ENCODE measurements at places on chromosomes 1 and 21.

GRCh38 chr1:154352581-154353459 lies 27.5 kb downstream of the ATP8B2 start:
- DNase-seq: no peak

DNA sequence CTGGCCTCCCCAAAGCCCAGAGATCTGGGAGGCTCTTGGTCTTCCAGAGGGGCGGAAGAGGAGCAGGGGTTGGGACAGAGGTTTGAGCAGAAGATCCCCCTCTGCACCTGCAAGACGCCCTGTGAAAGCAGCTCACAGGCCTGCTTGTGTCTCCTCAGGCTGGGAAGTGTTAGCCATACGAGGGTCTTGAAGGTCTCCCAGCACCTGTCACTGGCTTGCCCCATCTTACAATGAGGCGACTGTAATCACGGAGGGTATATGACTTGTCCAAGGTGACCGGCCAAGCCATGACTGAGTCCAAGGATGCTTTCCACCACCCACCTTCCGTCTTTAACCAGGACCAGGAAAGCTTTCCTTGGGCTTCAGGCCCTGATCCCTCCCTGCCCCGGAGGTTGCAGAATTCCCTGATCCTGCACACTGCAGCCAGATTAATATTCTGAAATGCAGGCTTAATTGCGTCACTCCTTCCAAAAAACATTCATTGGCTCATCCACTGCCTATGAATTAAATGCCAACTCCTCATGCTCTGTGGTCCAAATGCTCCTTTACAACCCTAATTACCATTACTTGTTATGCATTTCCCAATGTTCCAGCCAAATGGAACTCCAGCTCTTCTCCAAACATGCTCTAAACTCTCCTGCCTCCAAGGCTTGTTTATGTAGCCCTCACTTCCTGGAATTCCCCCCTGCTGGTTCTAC lies 64.0 kb downstream of the DDX20 start:
- no peak for DNase-seq

GRCh38 chr21:33374450-33375096 lies 28.6 kb upstream of the IFNGR2 start:
- no peak for DNase-seq

DNA sequence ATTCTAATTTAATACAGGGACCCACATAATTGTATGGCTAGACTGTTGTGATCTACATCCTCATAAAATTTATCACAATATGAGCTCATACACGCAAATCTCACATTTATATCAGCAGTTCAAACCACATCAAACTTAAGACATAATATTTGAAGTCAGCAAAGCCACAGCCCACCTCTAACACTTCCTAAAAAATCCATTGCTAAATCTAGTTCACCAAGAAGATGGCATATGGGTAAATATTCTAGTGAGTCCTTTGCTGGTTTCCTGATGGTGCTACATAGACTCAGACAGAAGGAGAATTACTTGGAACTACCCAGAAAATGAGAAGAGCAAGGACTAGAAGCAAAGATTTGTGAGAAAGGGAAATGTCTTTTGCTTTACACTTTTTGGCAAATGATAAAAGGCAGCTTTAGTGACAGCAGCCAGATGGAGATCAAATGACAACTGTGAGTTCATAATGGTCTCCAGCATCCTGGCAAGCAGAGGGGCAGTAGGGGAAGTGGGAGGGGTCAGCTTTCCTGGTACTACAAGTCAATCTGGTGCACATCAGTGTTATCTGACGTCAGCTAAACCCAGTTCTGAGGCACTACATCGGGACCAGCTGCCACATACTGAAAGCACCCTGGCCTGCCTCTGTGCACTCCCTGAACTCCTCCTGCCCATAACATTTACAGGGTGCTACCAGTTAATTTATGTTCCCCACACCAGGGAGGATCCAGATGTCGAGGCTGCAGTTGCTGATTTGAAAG lies 10.6 kb upstream of the GADD45A start:
- no peak for DNase-seq

DNA sequence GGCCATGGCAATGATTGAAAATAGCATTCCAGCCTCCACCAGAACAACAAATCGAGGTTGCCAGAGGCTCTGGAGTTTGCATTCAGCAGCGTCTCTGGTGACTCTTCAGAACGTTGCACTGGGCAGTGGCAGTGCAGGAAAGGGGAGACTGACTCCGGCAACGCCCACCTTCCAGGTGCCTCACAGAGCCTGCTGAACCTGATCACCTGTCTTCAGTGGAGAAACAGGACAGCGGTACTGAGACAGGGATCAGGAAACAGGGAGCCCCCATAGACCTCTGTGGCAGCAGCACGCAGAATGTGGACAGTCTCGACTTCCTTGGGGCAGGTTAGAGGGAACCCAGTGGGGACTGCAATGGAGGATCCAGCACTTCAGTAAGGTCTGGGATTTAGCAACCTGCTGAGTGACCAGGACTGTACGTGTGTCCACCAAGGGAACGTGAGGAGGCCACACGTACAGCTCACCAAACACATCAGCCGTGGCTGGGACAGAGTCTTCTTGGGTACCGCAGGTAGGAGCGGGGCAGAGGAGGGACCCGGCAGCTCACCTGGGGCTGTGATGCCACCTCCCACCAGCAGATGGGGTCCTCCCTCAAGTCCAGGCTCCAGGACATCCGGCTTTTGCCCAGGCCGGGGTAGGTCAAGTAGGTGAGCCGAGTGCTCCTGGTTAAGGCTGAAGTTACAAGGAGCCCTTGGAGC lies 128.6 kb downstream of the PRDM2 start:
- no peak for DNase-seq

GRCh38 chr1:65440915-65441314 lies 20.4 kb downstream of the LEPR start:
- DNase-seq: no peak

GRCh38 chr21:25858325-25858724 lies 123.6 kb downstream of the GABPA start:
- DNase-seq: no peak

GRCh38 chr1:65514041-65514440 lies 93.6 kb downstream of the LEPR start:
- DNase-seq: no peak

DNA sequence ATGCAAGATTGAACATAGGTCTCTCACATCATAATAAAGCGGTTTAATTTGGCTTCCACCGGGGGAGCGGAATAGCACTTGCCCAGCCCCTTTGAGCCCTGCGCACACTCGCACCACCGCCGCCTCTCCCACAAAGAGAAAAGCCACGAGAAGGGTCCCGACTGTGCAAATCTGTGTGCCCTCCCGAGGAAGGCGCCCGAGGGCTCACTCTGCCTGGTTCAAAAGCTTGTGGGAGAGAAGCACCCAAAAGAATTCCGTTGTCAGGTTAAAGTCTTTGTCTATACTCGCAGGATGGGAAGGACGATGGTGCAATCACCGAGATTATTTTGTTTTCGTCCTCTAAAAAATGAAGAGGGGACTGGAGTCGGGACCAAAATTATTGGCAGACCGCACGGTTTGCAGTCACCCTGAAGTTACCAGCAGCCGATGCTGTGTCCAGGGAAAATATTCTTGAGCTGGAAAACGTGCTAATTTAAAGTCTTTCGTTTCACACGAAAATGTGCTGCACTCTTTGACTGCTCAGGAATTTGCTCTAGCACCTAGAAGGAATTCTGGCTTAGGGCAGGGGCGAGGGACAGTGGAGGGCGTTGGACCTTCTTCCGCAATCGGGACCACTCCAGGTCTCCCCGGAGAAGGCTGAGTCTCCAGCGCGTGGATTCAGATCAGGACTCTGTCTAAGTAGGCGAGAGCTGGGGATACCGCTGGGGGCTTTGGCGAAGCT lies 6.6 kb upstream of the SIM2 start:
- DNase-seq: no peak

DNA sequence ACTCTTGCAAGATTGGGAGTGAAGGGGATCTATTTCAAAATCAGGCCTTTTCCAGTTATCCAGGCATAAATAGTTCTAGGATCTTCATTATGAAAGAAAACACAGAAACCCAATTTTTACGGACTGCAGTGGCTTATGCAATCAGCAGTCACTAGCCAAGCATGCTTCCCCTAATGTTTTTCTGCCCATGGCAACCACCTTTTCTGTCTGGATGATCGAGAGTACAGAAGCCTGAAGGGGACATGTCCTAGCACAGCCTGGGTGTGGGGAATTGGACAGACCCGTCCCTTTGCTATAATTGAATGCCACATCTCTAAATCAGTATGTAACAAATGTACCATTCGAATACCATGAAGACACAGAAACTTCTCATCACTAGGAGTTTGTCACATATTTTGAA lies 29.8 kb upstream of the NCAM2 start:
- no peak for DNase-seq

GRCh38 chr1:115641762-115642167 lies at the start of gene VANGL1:
TSS of gene VANGL1 (plus strand) at chr1:115641970. CDS start at chr1:115651414, 9,444 bp downstream.
- no peak for DNase-seq

DNA sequence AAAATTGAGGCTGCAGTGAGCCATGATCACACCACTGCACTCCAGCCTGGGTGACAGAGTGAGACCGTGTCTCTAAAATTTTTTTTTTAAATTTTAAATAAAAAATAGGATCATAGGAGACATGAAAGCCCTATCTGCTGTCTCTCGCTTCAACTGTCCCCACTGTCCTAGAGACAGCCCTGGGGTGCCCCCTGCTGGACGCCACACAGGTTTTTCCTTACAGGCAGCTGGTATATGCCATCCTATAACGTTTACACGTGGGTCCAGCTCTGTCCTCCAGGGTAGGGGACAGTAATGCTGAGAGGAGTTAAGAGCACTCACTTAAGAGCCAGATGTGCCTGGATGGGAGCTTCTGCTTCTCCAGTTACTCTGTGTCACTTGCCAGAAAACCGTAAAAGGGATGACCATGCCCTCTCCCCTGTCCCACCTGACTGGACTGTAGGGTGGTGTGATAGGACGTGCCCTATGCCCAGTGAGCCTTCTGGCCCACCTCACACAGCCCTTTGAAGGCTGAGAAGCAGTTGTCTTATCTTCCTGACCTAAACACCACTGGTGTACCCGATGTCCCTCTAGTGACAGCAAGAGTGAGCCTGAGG lies 8.5 kb downstream of the FBXO2 start:
- DNase-seq: no peak

DNA sequence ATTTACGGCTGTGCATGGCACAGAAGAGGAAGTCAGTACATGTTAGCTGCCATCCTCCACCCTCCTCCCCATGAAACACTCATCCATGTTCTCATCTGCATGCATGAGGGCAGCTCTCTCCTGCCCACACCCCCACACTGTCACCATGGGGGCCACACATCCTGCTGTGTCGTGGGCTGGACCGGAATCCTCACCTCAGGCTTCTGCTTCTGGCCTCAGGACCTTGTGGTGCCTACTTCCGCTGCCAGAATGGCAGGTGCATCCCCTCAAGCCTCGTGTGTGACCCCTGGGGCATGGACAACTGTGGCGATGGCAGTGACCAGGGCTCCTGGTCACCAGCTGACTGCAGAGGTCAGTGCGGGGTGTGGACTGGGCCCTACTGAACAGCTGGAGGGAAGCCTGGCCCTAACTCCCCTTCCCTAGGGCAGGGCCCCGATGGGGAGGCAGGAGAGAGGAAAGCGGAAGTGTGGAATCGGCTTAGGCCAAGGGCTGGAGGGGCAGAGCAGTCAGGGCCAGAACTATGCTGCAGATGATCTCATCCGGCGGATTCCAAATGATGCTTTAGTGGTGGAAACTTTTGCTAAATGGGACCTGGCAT lies 3.8 kb downstream of the LDLRAD2 start:
- DNase-seq: no peak

GRCh38 chr1:40389871-40390560 lies 16.5 kb downstream of the SMAP2 start:
- no peak for DNase-seq

DNA sequence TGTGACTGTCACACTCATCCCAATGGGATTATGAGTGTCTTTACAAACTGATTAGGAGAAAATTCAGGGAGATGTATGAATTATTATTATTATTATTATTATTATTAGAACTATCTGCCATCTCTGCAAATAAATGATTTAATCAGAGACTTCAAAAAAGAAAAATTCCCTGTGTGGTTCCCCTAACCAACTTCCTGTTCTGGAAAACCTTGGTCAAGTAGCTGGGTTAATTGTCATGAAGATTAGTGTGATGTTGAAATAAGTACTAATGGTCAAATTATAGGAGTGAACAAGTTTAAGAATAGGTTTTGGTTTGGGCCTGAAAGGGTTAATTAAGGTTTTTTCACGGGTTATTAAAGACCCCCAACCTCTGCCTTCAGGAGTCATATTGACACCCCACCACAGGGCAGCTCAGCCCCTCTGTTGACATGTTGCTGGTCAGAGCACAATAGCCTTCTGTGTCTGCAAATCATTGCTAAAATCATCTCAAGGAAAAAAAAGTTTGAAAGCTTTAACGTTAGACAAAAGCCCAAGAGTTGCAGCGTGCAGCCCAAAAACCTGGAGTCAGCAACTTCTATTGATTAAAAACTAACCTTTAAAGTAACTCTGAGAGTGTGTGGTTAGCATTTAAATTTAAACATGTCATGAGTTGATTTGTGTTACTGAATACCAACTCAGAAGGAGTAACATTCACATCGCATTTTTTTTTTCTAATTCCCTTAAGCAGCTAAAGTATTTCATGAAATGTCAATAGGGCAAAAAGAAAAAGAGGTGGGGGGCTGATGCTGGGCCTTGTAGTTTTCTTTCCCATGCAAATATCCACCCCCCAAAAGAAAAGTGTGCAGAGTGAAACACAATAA lies 272.5 kb downstream of the TM2D1 start:
- DNase-seq: no peak

DNA sequence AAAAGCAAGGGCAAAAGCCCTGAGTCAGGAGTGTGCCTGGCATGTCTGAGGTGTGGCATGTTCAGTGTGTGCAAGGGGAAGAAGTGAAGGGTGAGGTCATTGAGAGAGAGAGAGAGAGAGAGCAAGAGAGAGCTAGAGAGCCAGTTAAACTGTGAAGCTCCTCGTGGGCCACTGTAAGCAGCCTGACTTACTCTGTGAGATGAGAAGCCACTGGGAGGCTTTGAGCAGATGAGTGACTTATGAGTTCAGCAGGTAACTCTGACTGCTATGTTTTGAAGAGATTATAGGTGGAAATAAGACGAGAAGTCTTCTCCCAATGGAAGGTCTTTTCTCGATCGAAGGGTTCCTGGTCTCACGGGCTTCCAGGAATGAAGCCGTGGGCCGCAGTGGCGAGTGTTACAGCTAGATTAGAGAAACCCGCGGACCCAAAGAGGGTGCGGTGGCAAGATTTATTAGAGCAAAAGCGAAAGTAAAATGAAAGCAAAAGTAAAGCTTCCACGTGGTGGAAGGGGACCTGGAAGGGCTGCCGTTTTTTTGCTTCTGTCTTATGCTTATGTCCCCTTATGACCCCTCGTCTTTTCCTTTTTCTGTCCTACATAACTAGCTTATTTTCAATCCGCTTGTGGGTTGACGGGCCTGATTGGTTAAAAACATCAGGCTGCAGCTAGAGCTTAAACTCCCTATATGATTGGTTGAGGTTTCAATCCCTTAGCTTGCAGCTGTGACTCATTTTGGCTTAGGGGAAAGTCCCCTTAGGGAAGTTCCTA lies 323.1 kb upstream of the FAM78B start:
- DNase-seq: no peak

DNA sequence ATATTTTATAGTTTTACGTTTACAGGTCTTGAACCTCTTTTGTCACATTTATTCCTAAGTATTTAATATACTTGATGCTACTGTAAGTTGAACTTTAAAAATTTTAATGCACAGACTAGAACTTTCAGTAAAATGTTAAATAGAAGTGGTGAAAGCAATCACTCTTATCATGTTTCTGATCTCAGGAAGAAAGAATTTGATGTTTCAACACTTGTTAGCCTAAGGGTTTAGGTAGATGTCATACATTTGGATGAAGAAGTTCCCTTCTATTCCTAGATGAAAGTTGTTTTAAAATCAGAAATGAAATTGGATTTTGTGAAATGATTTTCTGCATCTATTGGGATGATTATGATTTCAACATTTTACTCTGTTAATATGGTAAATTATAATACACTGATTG lies 63.6 kb upstream of the TTLL7 start:
- no peak for DNase-seq

GRCh38 chr1:117098287-117098890 lies 23.2 kb downstream of the TRIM45 start:
- DNase-seq: no peak

Data from iPS DF 19.7 (cell line).